NCI-H1694 treated with DMSO at 0.1 percent for 48 hours (cell line): ENCODE measurements at places on chromosomes 2 and 18.

GRCh38 chr2:17571681-17572080 lies 31.2 kb downstream of the VSNL1 start:
- DNase-seq = no peak

DNA sequence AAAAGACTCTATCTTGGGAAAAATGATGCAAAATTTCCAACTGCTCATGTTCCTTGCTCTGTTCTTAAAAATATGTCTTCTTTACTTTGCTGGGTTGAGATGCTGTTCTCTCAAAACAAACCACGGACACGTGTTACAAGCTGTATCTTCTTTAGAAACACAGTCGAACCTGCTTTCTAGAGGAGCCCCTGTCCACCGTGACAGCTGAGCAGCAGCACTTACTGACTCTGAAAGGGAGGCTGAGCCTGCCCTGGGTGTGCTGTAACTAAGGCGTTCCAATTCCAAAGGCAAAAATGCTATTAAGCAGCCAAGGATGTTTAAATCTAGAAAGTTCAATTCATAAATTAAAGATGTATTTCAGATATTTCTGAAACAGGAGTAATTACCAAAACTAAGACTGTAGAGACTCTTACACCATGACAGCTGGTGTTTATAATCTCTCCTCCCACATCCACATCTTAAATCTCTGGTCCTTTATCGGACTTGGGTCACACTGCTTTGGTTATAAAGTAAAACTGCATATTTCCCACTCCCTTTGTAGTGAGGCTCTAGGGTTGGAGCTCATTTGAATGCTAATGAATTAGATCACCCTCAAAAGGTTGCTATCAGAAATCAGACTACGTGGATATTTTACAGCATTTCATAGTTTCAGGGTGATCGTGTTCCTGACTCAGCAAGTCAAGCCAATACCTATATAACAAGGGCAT lies 281.2 kb upstream of the LYPD1 start:
- DNase-seq = no peak

DNA sequence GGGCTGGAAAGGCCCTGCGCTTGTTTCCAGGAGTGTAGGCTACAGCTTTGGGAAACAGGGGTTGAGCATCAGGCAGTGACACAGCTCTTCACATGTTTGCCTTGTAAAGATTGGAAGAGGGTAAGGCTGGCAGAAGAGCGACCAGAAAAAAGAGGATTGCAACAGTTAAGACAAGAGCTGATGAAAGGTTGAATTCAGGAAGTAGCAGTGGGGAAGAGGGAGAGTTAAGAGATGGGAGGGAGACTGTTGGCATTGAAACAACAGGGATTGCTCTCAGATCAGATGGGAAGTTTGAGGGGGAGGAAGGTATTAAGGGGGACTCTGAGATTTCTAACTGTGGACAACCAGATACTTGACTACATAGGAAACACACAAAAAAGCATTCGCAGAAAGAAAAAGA lies 96.9 kb downstream of the CTAGE1 start:
- no peak for DNase-seq

DNA sequence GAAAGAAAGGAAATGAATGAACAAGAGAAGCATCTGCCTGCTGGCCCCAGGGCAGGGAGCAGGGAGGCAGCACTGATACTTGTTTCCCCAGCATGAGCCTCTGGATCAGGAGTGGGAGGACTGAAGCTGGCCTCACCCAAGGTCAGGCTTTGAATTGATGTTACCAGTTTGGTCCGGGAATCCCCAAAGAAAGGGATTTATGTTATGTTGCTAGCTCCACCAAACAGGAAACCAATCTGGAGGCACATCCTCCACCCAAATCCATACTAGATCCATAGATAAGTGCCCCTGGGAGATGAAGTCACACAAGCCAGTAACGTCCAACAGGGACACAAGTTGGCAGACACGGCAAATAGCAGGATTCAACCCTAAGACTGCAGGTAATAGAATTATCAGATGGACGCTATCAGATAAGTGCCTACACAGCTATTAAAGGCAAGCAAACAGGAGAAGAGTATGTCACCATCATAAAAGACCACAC lies 85.9 kb downstream of the MTCL1 start:
- no peak for DNase-seq

GRCh38 chr2:101699755-101700461 lies 2.4 kb downstream of the MAP4K4 start:
- DNase-seq = no peak

GRCh38 chr2:167582619-167583018 lies 664.8 kb downstream of the STK39 start:
- no peak for DNase-seq

GRCh38 chr2:102130647-102130991 lies 11.9 kb upstream of the IL1R1 start:
- no peak for DNase-seq

DNA sequence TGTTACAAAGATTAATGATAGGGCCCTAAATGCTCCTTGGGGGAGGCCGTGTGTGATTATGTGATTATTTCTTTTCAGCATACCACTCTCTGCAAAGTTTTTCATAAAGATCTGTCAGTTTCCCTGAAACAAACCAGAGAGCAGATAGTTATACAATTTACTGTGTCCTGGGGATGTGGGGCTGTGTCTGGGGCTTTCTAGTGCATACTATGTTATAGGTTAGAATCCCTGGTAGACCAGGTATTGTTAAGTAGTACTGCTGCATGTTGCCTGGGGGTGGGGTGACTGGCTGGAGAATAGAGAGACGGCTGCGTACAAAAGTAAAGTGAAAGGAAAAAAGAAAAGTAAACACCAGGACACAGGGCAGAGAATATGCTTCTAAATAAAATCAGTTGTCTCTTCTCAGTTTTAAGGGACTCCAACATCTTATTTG lies 3.3 kb upstream of the CCBE1 start:
- no peak for DNase-seq

DNA sequence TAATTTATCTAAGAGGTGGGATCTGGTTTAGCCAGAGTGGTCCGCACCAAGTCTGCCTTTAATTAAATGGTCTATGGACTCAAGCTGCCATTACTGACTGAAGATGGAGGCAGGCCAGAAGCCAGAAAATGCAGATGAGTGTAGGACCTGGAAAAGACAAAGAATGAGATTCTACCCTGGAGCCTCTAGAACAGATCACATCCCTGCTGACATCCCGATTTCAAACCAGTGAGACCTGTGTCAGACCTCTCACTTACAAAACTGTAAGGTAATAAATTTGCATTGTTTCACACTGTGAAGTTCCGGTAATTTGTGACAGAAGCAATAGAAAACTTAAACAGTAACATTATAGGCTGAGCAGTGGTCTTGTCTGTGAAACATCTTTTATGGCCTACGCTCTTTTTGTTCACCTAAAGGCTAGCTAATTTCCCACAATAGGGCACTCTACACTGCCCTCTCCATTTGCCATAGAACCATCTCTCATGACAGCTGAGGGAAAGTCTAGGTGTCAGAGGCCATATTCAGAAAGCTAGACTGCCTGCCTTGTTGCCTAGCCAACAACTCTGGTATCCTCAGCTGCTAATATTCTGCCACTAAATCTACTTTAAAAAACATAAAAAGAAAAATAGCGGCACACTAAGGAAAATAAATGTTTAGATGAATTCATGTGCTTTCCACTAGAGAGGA lies 1396.2 kb upstream of the PIK3C3 start:
- no peak for DNase-seq

DNA sequence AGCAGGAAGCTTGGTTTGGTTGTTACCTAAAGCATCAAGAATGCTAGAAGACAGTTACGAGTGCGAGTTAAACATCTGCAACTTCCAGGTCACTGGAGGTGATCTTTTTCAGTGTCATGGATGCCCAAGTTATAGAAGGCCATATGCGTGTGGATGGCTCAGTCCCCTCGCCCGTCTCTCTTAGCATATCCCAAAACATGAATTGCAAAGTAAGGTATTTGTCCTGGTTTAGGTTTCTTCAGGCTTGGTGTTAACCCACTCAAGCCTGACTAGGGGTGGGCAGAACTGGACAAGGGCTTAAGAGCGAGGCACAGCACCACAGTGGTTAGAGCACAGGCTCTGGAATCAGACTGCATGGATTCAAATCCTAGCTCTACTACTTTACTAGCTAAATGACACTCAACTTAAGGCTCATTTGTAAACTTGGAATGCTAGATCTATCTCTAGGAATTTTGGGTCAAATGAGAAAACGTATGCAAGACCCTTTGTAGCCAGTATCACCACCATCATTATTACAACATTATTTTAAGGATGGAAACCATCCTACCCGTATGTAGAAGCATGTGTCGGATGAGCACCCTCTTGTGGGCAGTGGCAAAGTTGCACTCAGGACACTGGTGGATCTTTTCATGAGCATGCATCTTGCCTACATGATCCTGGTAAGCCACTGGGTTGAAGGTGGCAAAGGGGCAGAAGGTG lies 11.2 kb downstream of the ZNF142 start:
- peak; percentile 68 for DNase-seq

DNA sequence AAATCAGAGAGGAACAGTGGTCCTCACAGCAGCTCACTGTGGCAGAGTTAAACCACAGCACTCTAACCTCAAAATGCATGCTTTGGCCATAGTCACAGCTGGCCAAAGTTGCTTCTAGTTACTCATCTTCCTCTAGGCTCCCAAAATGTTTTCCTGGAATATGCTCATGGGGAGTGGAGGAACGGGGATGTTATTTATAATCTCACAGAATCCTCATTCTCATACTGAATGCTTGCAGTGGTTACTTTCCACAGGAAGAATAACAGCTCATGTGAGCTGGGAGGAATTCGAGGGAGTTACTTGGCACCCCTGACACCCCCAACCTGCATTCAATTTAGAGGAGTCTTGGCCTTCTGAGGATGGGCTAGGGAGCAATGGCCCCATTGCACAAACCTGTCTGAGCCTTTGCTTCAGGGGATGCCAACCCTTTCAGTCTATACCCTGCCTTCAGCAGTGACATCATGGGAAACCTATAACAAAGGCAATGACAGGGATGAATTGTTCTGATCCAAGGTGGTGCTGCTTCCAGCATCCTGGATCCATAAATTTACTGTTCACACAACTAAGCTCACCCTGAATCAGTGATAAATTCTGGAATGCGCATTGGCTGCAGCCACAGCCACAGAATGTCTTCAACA lies 22.4 kb upstream of the CCBE1 start:
- DNase-seq = no peak

- no peak for DNase-seq
Observed at GRCh38 chr2:140248623-140249022, 1468.4 kb upstream of the NXPH2 start.

DNA sequence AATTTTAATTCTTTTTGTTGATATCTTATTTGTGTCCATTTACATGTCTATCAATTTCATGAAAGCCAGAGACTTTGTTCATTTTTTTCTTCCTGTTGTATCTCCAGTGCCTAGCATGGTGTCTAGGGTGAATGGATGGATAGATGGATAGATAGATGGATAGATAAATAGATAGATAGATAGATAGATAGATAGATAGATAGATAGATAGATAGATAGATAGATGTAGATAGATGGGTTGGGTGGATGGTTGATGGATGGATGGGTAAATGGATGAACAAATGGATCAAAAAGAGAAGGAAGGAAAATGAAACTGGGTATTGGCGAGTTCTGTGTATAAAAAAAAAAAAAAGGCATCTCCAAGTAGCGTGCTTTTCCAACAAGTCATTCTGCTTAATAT lies 120.5 kb downstream of the FAM124B start:
- no peak for DNase-seq

GRCh38 chr2:158931572-158931971 lies 36.9 kb upstream of the TANC1 start:
- no peak for DNase-seq

DNA sequence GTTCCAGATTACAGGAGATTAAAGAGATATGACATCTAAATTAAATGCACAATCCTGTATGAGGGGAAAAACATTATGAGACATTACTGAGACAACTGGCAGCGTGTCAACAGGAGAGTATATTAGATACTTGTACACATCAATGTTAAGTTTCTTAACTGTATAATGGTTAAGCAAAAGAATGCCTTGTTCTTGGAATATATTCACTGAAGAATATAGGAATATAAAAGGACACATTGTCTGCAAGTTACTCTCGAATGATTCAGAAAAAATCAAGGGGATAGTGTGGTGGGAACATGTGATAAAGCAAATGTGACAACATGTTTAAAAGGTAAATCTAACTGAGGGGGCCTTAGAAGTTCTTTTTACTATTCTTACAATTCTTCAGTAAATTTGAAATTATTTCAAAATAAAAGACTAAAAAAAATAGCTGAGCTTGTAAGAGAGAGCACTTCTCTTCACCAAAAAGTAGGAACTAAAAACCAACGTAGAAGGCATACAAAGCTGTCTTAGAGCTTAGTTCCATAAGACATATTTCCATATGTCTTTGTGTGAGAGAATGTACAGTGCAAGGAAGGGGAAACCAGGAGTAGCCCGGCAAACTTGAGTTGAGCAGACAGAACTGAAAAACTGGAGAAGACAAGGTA lies 7.5 kb downstream of the WDPCP start:
- no peak for DNase-seq

DNA sequence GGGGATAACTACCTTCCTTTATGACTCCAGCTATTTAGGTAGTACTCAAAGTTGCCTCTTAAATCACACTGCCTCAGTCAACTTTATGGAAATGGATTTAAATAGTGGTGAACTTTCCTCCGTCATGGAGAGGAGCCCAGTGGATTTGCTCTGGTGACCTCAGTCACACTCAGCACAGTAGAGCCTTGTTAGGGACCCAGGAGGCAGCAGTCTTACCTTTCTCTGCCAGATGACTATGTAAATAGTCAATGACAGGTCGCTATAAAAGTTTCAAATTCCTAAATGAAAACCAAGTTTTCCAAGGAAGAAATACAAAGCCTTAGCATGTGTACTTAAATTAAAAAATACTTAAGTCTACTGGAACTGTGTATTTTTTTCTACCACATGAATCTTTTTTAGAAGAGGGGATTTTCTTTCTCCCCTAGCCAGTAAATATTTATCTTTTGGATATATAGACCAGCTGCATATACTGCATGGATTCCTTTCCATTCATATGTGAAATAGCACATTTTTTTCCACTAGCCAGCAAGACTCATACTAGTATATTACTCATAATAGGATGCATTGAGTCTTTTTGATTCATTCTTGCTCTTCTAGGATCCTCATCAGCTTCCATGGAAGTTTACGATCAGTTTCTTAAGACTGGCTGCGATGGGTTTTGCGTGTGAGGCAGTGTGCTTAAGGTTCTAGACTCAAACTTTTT lies 147.1 kb downstream of the FMNL2 start:
- no peak for DNase-seq

- DNase-seq = peak; percentile 69
Observed at GRCh38 chr2:171160956-171161740, 455 bp upstream of the TLK1 start.

- DNase-seq = no peak
Observed at GRCh38 chr2:144645083-144645778, 125.3 kb upstream of the ZEB2 start.

DNA sequence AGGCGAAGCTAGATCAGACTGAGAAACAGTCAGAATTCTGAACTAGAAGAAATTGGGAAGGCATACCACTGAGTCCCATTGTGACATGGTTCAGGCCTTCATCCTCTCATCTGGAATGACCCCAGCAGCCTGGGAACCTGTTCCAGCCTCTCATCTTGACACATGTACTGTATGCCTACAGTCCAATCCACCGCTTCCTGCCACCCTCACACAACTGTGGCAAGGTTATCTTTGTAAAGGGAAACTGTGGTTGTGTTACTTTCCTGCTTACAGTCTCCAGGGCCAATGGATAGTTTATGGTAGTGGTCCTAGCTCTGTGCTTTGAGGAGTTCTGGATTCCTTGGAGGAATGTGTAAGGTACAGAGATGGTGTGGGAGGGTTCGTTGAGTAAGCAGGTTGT lies 296.9 kb upstream of the TRIB2 start:
- DNase-seq = no peak
